ENCODE measurements at places on chromosomes 7 and 10. TPM values are rescaled to one million over a fixed set of nuclear protein-coding genes. Genes with fewer than 3 reads are reported as not detected.

The COL26A1 gene
- not detected for total RNA-seq

DNA sequence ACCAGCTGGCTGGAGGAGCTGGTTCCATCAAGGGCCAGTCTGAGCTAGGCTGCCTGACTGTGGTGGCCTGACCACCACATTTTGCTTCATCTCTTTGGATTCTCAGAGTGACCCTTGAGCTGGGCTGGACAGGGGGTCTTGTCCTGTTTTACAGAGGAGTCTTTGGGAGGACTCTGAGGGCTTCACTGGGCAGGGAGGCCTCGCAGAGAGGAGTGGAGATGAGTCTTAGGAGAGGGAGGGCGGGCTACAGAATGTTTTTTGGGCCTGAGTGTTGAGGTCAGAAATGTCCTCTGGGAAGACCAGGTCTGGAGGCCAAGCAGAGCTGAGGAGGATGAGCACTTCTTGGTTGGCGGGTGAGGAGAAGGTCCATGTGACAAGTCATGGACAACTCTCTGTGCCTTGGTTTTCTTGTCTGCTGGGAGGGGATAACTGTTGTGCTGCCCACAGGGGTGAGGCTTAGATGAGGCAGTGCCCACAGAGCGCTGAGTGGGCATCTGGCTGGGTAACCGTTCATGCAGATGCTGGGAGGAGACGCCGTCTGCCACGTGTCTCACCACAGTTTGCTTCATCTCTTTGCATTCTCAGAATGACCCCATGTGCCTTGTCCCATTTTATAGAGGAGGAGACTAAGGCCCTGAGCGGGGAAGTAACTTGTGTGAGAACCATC is 9.4 kb downstream of the TSPAN15 start:
- no peak overlapping the region for H3K27ac ChIP-seq
- no peak overlapping the region for H3K4me3 ChIP-seq
- H3K27me3 ChIP-seq, result no peaks in the 10 kb centered on the region
- no peak for DNase-seq

- no peak overlapping the region for H3K4me3 ChIP-seq
- no peaks in the 10 kb centered on the region for H3K4me1 ChIP-seq
- no peaks in the 10 kb centered on the region for H3K27me3 ChIP-seq
Measured at GRCh38 chr10:1368842-1369171, 312.6 kb downstream of the WDR37 start.

- no peak for DNase-seq
- no peak overlapping the region for H3K4me3 ChIP-seq
- H3K36me3 ChIP-seq, result no peaks in the 10 kb centered on the region
- H3K27me3 ChIP-seq, result no peaks in the 10 kb centered on the region
Measured at GRCh38 chr10:106493751-106494150, 670.8 kb downstream of the SORCS1 start.

DNA sequence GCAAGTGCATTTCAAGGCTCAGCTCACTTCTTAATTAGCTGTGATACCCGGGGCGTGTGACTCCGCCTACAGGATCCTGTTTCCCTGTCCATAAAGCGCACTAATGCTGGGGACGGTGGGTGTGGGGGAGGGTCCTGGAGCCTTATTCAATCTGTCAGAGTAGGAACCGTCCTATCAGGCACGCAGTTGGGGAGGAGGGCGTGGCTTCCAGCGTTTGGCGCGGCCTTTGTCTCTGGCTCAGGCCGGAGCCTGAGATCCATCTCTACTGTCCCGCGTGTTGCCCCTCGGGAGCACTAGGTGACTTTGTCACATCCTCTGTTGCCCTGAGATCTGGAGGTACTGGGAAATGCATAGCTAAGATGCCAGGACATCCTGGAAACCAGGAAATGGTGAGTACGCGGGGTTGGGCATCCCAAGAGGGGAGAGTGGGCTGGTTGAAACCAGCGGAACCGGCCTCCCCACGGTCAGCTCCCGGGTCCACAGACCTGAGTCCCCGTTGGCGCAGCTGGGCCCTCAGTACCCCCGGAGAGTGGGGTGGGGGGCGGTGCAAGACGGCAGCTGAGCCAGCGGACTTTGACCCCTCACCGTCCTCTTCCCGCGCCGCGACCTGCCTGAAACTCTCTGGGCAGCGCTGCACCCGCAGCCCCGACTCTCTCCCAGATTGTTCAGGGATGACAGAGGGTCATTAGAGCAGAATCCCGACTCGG is 104.4 kb upstream of the ZNF92 start:
- no peak for DNase-seq
- H3K36me3 ChIP-seq, result no peaks in the 10 kb centered on the region
- no peak overlapping the region for H3K27ac ChIP-seq

GRCh38 chr10:124043310-124044142 is 49.9 kb downstream of the CHST15 start:
- H3K4me3 ChIP-seq, result no peak overlapping the region
- no peaks in the 10 kb centered on the region for H3K36me3 ChIP-seq
- no peak overlapping the region for H3K27ac ChIP-seq
- no peak for DNase-seq
- H3K4me1 ChIP-seq, result no peaks in the 10 kb centered on the region

GRCh38 chr7:74185016-74185415 is 10.9 kb downstream of the EIF4H start:
- H3K36me3 ChIP-seq, result peaks cover 43% of the 10 kb centered on the region
- peaks cover 64% of the 10 kb centered on the region for H3K4me1 ChIP-seq
- no peaks in the 10 kb centered on the region for H3K27me3 ChIP-seq

Measured in CD4-positive, CD25-positive, alpha-beta regulatory T cell (primary cell).